ENCODE measurements at places on chromosomes 13 and 19.

DNA sequence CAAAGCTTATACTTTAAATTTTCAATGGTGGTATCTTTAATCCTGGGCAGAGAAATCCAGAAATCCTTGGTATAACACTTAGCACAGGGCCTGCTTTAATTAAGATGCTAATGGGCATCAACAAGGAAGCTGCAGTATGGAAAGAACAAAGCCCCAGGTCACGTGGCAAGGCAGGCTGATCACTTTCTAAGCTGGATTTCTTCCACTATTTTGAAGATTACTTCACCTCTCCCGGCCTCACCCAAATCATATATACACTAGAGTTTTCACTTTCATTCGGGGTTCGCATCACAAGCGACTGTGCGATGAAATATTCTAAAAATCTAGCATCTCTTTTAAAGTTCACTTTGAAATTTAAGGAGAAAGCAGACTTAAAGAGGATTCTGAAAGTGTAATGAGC lies 71.8 kb downstream of the STARD13 start:
- H3K27me3 ChIP-seq: peaks cover 8% of the 10 kb centered on the region
- no peak overlapping the region for H3K27ac ChIP-seq
- H3K4me1 ChIP-seq: no peaks in the 10 kb centered on the region

- DNase-seq: peak; percentile 58
- no peaks in the 10 kb centered on the region for H3K36me3 ChIP-seq
- H3K4me3 ChIP-seq: no peak overlapping the region
These were observed 339.0 kb downstream of the RFC3 start for GRCh38 chr13:34156841-34157365.

DNA sequence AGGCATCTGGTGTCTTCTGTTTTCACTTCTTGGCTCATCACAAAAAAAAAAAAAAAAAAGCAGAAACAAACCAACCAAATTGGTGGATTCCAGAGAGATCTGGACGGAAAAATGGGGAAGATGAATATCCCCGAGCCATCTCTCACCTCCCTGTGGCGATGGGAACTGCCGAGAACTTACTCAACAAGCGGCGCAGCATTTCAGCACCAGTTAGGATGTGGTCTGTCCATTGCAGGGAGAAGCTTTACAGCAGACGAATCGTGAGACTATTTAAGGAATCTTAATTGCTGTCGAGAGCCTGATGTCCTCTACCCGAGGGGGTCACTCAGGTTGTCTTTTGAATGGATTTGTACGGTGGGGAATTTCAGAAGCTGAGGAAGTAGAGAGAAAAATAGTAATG lies 17.3 kb upstream of the KDM4B start:
- DNase-seq: no peak
- no peaks in the 10 kb centered on the region for H3K27me3 ChIP-seq
- H3K4me3 ChIP-seq: no peak overlapping the region

DNA sequence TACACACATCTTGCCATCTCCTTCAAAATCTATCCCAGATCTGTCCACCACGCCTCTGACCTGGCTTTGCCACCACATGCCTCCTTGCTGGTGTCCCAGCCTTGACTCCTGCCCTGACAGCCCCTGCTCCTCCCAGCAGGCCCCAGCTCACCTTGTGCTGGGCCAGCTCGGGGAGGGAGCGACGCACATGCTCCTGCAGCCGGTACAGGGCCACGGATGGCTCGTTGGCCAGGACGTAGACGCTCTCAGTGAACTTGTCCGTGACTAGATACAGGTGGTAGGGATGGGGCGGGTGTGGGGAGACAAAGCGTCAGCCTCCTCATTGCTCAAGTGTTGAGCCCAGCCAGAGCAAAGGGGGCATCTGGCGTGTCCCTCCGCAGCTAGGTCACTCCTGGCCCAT lies 5.2 kb downstream of the BORCS8 start:
- peaks cover 29% of the 10 kb centered on the region for H3K4me1 ChIP-seq
- no peaks in the 10 kb centered on the region for H3K27me3 ChIP-seq
- no peak overlapping the region for H3K27ac ChIP-seq
- no peak overlapping the region for H3K4me3 ChIP-seq

- H3K4me1 ChIP-seq: no peaks in the 10 kb centered on the region
- H3K4me3 ChIP-seq: no peak overlapping the region
- peaks cover 18% of the 10 kb centered on the region for H3K27me3 ChIP-seq
- H3K36me3 ChIP-seq: no peaks in the 10 kb centered on the region
- no peak overlapping the region for H3K27ac ChIP-seq
These were observed 12.9 kb upstream of the IGFL1 start for GRCh38 chr19:46216612-46217011.

- peaks cover 2% of the 10 kb centered on the region for H3K27me3 ChIP-seq
- H3K4me3 ChIP-seq: no peak overlapping the region
- peaks cover 8% of the 10 kb centered on the region for H3K36me3 ChIP-seq
- no peak overlapping the region for H3K27ac ChIP-seq
These were observed 5.7 kb downstream of the ANKRD27 start for GRCh38 chr19:32669310-32669709.

DNA sequence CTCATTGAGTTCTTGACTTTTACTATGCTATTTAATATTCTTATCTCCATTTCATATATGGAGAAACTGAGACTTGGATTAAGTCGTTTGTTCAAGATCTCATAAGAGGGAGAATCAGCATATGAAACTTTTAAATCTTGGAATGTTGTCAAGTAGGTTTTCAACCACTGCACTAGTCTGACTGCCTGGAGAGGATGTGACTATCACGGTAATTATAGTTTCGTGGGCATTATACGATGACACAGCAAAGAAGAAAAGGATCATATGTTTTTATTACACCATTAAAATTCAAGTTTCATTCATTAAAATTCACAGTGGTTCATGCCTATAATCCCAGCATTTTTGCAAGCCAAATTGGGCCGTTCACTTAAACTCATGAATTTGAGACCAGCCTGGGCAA lies 555.2 kb downstream of the SLITRK1 start:
- H3K36me3 ChIP-seq: no peaks in the 10 kb centered on the region
- H3K27ac ChIP-seq: no peak overlapping the region
- H3K4me3 ChIP-seq: no peak overlapping the region

DNA sequence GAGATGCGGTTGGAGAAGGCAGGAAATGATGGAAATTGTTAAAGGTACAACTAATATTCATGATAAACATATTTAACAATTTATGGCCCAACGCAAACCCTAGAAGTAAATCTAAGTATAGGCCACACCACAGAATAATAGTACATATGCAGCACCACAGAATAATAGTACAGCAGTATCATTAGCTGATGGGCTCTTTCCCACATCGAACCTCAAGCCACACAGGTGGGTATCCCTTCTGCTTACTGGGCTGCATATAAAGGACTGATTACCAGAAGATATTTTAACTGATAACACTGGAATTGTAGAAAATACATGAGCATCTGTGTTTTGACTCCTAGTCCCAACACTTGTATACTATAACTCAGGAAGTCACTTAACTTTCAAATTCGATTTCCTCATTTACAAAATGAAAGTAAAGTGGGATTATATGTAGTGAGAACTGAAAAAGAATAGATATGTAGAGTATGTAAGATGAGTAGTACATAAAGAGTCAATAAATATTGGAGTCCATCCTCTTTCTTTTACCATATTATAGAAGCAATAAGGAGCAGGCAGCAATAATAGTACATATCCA lies 91.5 kb downstream of the TSC22D1 start:
- H3K36me3 ChIP-seq: no peaks in the 10 kb centered on the region
- H3K27ac ChIP-seq: peak overlapping the region; percentile 71
- peak overlapping the region; percentile 66 for H3K4me3 ChIP-seq
- peaks cover 15% of the 10 kb centered on the region for H3K4me1 ChIP-seq
- no peaks in the 10 kb centered on the region for H3K27me3 ChIP-seq

GRCh38 chr13:84237143-84237542 lies 354.9 kb upstream of the SLITRK1 start:
- no peak overlapping the region for H3K27ac ChIP-seq
- H3K4me1 ChIP-seq: no peaks in the 10 kb centered on the region
- no peaks in the 10 kb centered on the region for H3K27me3 ChIP-seq
- no peak overlapping the region for H3K4me3 ChIP-seq
- no peak for DNase-seq
- H3K36me3 ChIP-seq: no peaks in the 10 kb centered on the region

- no peak overlapping the region for H3K4me3 ChIP-seq
- no peak for DNase-seq
- no peaks in the 10 kb centered on the region for H3K4me1 ChIP-seq
- H3K27me3 ChIP-seq: no peaks in the 10 kb centered on the region
- H3K27ac ChIP-seq: no peak overlapping the region
These were observed 541.0 kb upstream of the PCDH9 start for GRCh38 chr13:67771106-67771505.

- no peaks in the 10 kb centered on the region for H3K4me1 ChIP-seq
- DNase-seq: peak; percentile 65
- H3K27me3 ChIP-seq: no peaks in the 10 kb centered on the region
- no peak overlapping the region for H3K4me3 ChIP-seq
These were observed 607.6 kb downstream of the FGF9 start for GRCh38 chr13:22278336-22278929.

DNA sequence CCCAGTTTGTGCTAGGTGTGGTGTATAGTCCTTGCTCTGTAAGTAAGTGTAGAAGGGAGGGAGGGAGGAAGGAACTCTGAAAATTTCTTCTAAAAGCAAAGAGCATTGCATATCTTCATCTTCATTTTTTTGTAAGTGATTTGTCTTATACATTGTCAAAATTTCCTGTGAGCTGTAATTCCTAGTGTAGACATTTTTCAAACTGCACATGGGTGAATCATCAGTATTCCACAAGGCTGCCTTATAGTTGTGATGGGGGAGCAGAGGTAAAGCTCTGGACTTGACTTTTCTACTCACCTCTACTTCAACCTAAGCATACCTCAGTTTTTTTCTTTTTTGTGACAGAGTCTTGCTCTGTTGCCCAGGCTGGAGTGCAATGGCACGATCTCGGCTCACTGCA lies 86.9 kb downstream of the CDK8 start:
- no peak overlapping the region for H3K27ac ChIP-seq
- no peaks in the 10 kb centered on the region for H3K27me3 ChIP-seq
- peaks cover 3% of the 10 kb centered on the region for H3K4me1 ChIP-seq
- DNase-seq: no peak
- no peak overlapping the region for H3K4me3 ChIP-seq

DNA sequence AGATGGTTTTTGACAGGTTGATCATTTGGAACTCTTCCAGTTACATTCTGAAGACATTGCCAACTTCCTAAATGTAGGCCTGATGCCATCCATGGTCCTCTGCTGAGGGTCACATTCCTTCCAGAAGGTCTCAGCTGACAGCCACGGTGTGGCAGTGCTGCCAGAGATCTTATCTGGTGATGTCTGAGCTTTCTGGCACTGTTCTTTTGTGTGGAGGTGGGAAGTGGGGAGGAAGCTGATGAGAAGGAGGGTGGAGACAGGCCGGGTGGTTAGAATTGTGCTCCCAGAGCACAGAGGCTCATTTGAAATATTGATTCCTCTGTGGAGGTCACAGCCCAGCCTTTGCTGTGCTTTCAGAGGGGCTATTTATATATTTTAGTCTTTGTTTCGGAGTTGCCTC lies 16.1 kb upstream of the MTIF3 start:
- H3K4me3 ChIP-seq: no peak overlapping the region
- peaks cover 4% of the 10 kb centered on the region for H3K4me1 ChIP-seq
- H3K27ac ChIP-seq: no peak overlapping the region

DNA sequence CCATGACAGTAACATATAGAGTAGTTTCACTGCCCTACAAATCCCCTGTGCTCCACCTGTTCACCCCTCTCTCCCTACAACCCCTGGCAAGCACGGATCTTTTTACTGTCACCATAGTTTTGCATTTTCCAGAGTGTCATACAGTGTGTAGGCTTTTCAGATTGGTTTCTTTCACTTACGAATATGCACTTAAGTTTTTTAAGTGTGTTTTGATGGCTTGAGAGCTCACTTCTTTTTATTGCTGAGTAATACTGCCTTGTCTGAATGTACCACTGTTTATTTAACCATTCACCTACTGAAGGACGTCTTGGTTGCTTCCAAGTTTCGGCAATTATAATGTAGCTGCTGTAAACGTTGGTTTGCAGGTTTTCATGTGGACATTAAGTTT lies 175.1 kb downstream of the ITGBL1 start:
- peak overlapping the region; percentile 40 for H3K4me3 ChIP-seq
- no peak for DNase-seq
- H3K36me3 ChIP-seq: no peaks in the 10 kb centered on the region

GRCh38 chr19:18940769-18941627 lies at the start of gene HOMER3:
TSS of gene HOMER3 (minus strand) at chr19:18941217. CDS start at chr19:18938982, 2,235 bp downstream.
- no peak within 1 kb of the TSS for H3K27ac ChIP-seq
- H3K4me3 ChIP-seq: peak within 1 kb of the TSS; percentile 18
- H3K27me3 ChIP-seq: peaks cover 28% of the 10 kb centered on the region
- H3K36me3 ChIP-seq: no peaks in the 10 kb centered on the region
- H3K4me1 ChIP-seq: peaks cover 5% of the 10 kb centered on the region
- DNase-seq: peak; percentile 74

DNA sequence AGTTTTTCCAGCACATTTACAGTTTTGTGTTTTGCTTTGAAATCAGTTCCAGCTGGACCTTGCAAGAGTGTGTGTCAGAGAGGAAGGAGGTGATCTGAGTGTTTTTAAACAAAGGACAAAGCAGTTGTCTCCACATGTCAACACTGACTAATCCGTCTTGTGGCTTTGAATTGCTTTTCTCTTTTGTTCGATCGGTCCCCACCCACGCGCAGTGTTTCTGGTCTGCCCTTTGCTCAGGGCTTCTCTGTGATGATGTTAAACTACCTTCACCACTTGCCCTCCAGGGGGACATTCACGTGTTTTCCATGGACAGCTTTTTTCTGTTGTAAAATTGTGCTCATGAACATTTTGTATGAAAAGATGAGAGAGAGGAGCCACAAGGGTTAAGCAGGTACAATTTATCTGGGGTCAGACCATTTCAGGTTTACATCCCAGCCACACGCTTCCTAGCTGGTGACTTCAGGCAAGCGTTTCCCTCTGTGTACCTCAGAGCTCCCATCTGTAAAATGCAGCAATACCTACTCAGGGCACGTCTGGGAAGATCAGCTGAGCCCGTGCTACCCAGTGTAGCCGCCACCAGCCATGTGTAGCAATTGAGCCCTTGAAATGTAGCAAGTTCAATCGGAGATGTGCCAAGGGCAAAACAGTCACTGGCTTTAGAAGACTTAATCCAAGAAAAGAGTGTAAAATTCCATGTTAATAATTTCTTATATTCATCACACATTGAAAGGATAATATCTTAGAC lies 13.5 kb upstream of the PLA2G4C start:
- H3K4me3 ChIP-seq: no peak overlapping the region
- no peak for DNase-seq
- H3K27ac ChIP-seq: no peak overlapping the region

DNA sequence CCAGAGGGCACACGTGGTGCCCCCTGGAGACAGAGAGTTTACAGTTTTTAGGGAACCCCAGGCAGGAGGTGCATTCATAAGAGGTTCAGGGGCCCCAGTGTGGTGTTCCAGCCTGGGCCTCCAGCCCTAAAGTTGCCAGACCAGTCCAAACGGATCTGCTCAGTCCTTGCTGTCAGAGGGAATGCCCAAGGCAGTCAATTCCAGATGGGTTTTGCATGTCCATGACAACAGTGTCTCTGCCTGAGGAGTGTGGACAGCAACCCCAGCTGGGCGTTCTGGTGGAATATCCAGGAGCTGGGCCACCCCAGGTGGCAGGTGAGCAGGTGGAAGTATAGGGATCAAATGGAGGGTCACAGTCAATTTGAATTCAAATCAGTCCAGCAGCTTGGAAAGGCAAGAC lies 25.3 kb downstream of the FBXO27 start:
- H3K4me3 ChIP-seq: no peak overlapping the region
- DNase-seq: no peak
- H3K36me3 ChIP-seq: no peaks in the 10 kb centered on the region
- H3K4me1 ChIP-seq: peaks cover 10% of the 10 kb centered on the region
- peaks cover 17% of the 10 kb centered on the region for H3K27me3 ChIP-seq

All from activated CD8-positive, alpha-beta T cell treated with anti-CD3 and anti-CD28 coated beads, Interleukin-2, amount 10 ng/mL, durations not matched to agents 7 days and 5 days (primary cell).